ENCODE measurements at places on chromosomes 7 and 10.

- DNase-seq = no peak
These were observed 229.6 kb downstream of the NSUN6 start for GRCh38 chr10:18421726-18422293.

- no peak for DNase-seq
These were observed 38.7 kb downstream of the CALML3 start for GRCh38 chr10:5563321-5563961.

DNA sequence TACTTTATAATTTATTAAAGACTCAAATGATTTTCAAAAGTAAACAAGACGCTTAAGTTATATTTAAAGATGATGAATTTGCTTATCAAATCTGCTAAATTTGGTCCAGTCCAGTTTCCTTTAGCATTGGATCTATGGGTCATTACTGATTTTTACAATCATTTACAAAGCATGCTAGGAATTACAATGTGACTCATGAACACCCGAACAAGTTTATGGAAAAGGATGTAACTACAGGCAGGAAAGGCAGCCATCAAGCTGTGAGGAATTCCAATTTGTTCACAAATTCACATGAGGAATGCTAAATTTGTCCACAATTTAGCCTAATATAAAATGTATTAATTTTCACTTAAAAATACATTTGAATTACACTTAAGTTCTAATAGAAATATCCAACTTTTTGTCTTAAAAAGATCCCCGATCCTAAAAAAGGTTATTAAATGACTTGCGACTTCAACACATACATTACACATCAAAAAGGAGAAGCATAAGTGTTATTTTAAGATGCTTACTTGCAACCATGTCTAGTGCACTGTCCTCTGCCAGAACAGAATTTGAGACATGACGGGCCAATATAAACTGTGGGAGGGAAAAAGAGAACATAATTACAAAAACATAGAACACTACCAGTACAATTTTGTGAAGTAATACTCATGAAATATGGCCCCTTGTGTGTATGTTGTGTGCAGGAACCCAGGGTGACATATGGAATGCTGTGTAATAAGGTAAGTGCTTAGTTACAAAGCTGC lies 194.2 kb upstream of the SLC26A5 start:
- DNase-seq = no peak

DNA sequence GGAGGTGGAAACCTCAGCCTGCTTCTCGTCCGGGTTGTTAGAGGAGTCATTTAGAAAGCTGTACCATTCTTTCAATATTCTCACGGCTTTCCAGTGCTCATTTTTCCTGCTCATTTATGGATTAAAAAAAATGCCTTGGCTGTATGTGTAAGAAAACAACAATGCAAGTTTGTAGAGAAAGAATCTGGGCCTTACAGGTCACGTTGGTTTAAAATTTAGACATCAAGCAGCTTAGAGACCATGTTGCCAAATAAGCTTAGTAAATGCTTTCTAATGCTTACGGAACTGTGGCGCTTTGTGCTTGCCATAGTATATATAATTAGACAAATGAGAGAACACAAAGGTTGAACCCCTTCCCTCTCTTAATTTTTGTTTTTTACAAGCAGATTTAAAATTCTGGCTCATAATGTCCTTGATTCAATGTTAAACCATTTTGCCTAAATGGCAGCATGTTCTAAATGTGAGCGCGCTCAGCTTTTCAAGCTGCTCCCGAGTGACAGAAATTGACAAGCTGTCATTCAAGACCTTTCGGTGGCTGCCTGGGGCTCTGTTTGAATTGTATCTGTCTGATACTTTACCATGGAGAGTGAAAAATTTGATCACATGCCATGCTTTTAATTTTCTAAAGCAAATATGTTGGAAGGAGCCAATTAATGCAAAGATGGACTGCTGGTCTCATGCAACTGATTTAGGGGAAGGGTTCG lies 1.1 kb downstream of the ARMS2 start:
- DNase-seq = no peak

DNA sequence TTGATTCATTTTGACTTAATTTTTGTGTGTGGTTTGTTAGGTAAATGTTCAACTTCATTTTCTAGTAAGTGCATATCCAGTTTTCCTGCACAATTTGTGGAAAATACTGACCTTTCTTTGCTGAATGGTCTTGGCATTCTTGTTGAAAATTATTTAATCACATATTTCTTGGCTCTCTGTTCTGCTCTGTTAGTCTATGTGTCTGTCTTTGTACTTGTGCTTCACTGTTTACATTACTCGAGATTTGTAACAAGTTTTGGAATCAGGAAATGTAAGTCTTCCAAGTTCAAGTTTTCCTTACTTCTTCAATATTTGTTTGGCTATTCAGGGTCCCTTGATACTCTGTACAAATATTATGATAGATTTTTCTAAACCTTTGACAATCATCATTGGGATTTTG lies 838.2 kb upstream of the POM121L12 start:
- DNase-seq = no peak

- DNase-seq = no peak
These were observed 42.0 kb upstream of the TRIL start for GRCh38 chr7:28999895-29000716.

- no peak for DNase-seq
These were observed 45.8 kb upstream of the RHEB start for GRCh38 chr7:151565541-151565940.

GRCh38 chr10:83925133-83925532 lies 214.2 kb upstream of the GHITM start:
- no peak for DNase-seq

DNA sequence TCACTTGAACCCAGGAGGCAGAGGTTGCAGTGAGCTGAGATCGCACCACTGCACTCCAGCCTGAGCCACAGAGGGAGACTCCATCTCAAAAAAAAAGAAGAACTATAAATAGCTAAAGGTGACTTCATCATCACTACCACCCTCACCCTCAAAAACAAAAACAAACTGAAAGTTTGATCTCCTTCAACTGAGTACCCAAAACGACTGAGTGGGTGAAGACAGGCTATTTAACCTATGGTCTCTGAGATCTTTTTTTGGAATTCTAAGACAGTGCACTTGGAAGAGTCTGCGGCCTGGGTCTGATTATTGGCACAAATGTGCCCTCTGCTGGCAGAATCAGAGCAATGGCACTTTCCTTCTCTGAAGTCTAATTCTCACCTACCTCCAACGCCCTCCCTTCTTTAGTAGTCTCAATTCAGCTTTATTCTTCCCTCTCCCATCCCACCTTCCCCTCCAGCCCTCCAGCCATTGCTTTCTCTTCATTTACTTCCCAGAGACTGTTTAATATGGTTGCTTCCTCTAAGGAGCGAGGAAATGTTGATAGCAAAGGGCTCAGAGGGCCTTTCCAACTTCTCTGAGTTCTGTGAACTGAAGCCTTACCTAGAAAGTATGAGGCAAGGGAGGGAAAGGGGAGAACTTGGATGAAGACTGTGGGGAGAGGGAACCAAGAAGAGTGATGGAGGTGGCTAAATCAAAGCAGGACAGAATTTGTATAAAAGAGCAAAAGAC lies 2.9 kb upstream of the MYOZ1 start:
- DNase-seq = peak; percentile 15

DNA sequence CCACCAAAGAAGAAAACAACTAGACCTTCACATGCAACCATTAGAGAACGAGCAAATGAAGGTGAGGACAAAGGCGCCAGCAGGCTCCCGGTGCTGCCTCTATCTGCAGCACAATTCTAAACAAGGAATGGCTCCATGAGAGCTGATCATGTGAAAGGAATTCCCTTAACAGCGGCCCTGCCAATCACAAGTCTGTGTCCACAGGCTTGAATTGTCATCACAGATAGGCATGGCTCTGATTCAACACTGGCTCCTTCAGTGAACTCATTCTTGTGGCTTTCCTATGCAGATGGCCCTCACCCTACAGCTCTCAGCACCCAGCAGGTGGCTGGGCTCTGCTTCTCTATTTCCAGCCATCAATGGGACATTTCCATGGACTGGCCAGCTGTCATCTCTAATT lies 36.2 kb downstream of the LAMB1 start:
- DNase-seq = no peak

- no peak for DNase-seq
These were observed 367.9 kb downstream of the TYW1 start for GRCh38 chr7:67364441-67365017.
